Regular cardiac myocyte (primary cell): ENCODE measurements at places on chromosomes 2 and 18. TPM values are rescaled to one million over a fixed set of nuclear protein-coding genes. Genes with fewer than 3 reads are reported as not detected.

The TRABD2A gene
- 2.5 and 9.8 TPM in 2 replicates for total RNA-seq

The CXCR4 gene
- 0.77 and 0.85 TPM in 2 replicates for total RNA-seq

The PLCD4 gene
- total RNA-seq = 2.3 and 3.1 TPM in 2 replicates

The KCNE4 gene
- 45.4 and 151 TPM in 2 replicates for total RNA-seq

The SGPP2 gene
- total RNA-seq = under 0.01 and 0.28 TPM in 2 replicates

The MERTK gene
- 0.19 and 1.7 TPM in 2 replicates for total RNA-seq

The CPLX4 gene
- not detected in 2 replicates for total RNA-seq

The RAB27B gene
- total RNA-seq = 5.9 and 16.9 TPM in 2 replicates

The CRACDL gene
- total RNA-seq = under 0.01 TPM in 1 of 2 replicates, not detected in the other

The SPTBN1 gene
- total RNA-seq = 456 and 469 TPM in 2 replicates

The C2orf66 gene
- total RNA-seq = under 0.01 TPM in 1 of 2 replicates, not detected in the other

The GKN1 gene
- not detected in 2 replicates for total RNA-seq

The LIPG gene
- total RNA-seq = 24.5 and 48.9 TPM in 2 replicates

The DLGAP1 gene
- total RNA-seq = 1.7 and 5.4 TPM in 2 replicates

The IL1A gene
- 8.2 and 15.5 TPM in 2 replicates for total RNA-seq

The FAP gene
- 41.2 and 274 TPM in 2 replicates for total RNA-seq

The EGR4 gene
- not detected in 2 replicates for total RNA-seq

The LIMS3 gene
- 1.1 and 1.5 TPM in 2 replicates for total RNA-seq

The SLC9A4 gene
- total RNA-seq = not detected in 2 replicates

The MAB21L4 gene
- total RNA-seq = not detected in 2 replicates

The PSME4 gene
- total RNA-seq = 17.5 and 31.2 TPM in 2 replicates

The TGFA gene
- 0.56 and 3.1 TPM in 2 replicates for total RNA-seq

The RAB17 gene
- 0.19 and 0.56 TPM in 2 replicates for total RNA-seq

The FTCDNL1 gene
- total RNA-seq = 1.1 and 2.1 TPM in 2 replicates

The LOXHD1 gene
- not detected in 2 replicates for total RNA-seq

The KLHL14 gene
- under 0.01 TPM in 1 of 2 replicates, not detected in the other for total RNA-seq

The ZNF236 gene
- total RNA-seq = 8.7 and 9.4 TPM in 2 replicates

The PROKR1 gene
- not detected in 2 replicates for total RNA-seq

The MC4R gene
- under 0.01 TPM in 1 of 2 replicates, not detected in the other for total RNA-seq

The LINC00305 gene
- not detected in 2 replicates for total RNA-seq

The AQP4 gene
- under 0.01 TPM in 1 of 2 replicates, not detected in the other for total RNA-seq

The IL18R1 gene
- total RNA-seq = 0.96 and 1.4 TPM in 2 replicates

The BOLL gene
- total RNA-seq = not detected in 2 replicates

The ITGA6 gene
- 16.3 and 22.6 TPM in 2 replicates for total RNA-seq

The IL1R1 gene
- total RNA-seq = 54.1 and 136 TPM in 2 replicates

The BARD1 gene
- total RNA-seq = 15.2 and 26.1 TPM in 2 replicates
